ENCODE measurements at places on chromosomes 7 and 10.

GRCh38 chr7:36657036-36657660 lies 67.1 kb downstream of the AOAH start:
- no peak for DNase-seq

DNA sequence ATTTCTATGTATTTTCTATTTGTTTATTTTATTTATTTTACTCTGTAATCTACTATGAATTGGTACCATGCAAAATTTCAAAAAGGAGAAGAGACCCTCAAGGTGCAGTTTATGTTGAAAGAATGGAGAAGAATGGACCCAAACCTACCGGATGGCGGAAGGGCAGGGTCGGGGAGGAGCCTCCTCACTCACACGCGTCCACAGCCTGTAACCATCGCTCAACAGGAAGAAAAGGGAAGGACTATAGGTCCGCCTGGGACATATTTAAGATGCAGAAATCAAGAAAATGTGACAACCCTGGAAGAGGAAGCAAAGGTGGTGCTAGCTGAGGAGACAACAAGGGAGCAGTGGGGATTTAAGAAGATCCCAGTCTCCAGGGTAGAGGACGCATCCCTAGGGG lies 158.4 kb downstream of the COBL start:
- no peak for DNase-seq

GRCh38 chr10:123912466-123912865 lies 20.9 kb upstream of the CPXM2 start:
- no peak for DNase-seq

DNA sequence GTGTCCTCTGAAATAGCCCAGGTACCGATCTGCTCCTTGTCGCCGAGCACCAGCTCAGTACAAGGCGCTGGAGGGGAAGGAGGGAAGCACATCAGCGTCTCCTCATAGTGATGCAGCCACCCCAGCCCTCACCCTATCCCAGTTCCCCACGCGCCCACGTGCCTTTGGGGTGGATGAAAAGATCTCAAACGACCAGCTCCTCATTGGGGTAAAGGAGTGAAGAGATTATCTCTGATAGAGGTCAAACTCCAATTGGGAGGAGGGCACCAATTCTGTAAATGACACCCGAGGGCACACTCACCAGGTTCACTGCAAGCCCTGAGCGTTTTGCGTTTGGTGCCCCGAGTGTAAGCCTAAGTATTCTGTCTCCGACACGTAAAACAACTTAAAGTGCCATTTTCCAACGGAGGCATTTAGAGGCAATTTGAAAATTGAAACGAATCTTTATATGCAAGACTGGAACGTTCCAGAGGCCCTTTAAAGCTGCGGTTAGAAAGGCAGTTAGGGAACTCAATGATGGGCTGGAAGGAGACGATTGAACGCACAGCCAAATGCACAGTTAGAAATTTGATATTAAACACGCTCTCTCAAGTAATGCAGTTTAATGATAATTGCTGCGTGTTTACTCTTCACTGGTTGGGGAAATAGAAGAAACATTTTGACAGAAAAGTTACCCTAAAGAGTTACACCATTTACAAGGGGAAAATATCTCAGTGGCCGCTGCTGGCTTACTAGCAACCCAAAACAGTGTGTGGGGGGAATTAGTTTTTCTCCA lies 8.9 kb upstream of the EMX2 start:
- no peak for DNase-seq

DNA sequence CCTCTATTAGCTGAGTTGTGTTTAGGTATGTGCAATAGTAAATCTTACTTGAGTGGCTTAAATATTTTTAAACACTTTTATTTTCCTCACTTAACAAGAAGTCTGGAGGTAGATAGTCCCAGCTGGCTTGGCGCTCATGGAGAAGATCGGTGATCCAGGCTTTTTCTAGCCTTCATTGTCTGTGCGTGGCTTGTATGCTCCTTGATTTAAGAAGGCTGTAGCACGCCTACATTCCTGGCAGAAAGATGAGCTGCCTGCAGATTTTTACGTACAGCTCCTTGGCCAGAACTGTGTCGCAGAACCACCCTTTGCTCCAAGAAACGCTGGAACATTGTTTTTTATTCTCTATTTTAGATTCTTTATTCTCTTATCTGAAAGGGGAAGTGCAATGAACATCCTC lies 284.1 kb downstream of the KIF20B start:
- no peak for DNase-seq

GRCh38 chr10:126062131-126063032 lies 166.0 kb downstream of the FANK1 start:
- no peak for DNase-seq

DNA sequence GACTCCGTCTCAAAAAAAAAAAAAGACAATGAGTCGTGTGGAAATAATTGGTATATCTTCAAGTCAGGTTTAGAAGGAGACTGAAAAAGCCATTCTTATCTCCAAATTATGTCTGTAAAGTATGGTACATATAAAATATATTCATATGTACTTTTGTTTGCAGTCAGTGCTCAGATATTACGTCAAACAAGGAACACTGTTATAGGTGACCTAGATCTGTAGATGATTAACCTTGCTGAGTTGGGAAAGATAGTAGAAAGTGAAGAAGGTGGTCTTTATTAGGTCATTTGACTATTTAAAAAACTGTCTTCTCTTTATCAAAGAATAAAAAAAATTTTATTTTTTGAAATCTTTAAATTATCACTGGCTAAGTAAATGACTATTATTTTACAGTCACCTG lies 44.9 kb upstream of the CYP26C1 start:
- DNase-seq, result no peak
